ENCODE measurements at places on chromosomes 13 and 19. TPM values are rescaled to one million over a fixed set of nuclear protein-coding genes. Genes with fewer than 3 reads are reported as not detected.

The VSIG10L gene
- 0.54 TPM for total RNA-seq

The MEIOSIN gene
- not detected for total RNA-seq

The CRX gene
- not detected for total RNA-seq

The CEACAM8 gene
- not detected for total RNA-seq

The DPP9 gene
- total RNA-seq, result 67.9 TPM

The SIGLEC9 gene
- 15.2 TPM for total RNA-seq

The LILRA1 gene
- total RNA-seq, result 2.7 TPM

The SIGLEC8 gene
- total RNA-seq, result 0.28 TPM

The HIPK4 gene
- total RNA-seq, result not detected

The PSG6 gene
- not detected for total RNA-seq

The LYL1 gene
- total RNA-seq, result 10.6 TPM

The AZU1 gene
- not detected for total RNA-seq

The ZNF345 gene
- 5.7 TPM for total RNA-seq

The MFSD12 gene
- 112 TPM for total RNA-seq

The SEMA6B gene
- 17.4 TPM for total RNA-seq

The GIPC3 gene
- total RNA-seq, result 1.6 TPM

The NLRP5 gene
- total RNA-seq, result not detected

The GRIN2D gene
- total RNA-seq, result 0.68 TPM

The SOHLH2 gene
- total RNA-seq, result not detected
